Uterine smooth muscle cell (primary cell): ENCODE measurements at places on chromosomes 13 and 19. TPM values are rescaled to one million over a fixed set of nuclear protein-coding genes. Genes with fewer than 3 reads are reported as not detected.

The IGFL1 gene
- not detected in 2 replicates for total RNA-seq

The SIPA1L3 gene
- total RNA-seq, result 12.7 and 15.4 TPM in 2 replicates

The TJP3 gene
- total RNA-seq, result under 0.01 and 0.12 TPM in 2 replicates

The KHSRP gene
- 94.7 and 125 TPM in 2 replicates for total RNA-seq

The ATP11A gene
- total RNA-seq, result 7.2 and 7.6 TPM in 2 replicates

The ERCC2 gene
- total RNA-seq, result 22.0 and 28.0 TPM in 2 replicates

The PRKCG gene
- total RNA-seq, result not detected in 2 replicates
